ENCODE measurements at places on chromosomes 5 and 9.

DNA sequence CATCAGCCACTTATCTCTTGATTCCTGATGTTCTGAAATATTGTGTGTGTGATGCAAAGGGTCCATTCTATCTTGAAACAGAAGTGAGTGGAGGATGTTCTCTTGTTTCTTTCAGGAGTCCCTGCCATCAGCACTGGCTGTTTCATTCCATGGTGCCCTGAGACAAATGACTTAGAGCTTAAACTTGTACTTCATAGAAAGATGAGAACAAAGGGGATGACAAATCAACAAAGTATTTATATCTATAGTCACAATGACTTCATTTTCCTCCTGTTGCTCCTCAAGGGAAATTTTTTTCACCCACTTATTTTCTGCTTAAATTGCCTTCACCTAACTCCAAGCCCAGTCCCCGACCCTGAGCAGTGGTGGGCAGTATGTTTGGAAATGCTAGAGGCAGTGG is 171.6 kb downstream of the TARS1 start:
- no peak for DNase-seq

GRCh38 chr9:137320555-137321384 is 18.7 kb upstream of the NRARP start:
- peak; percentile 23 for DNase-seq

GRCh38 chr9:31445357-31445756 is 939.1 kb upstream of the ACO1 start:
- DNase-seq = no peak

DNA sequence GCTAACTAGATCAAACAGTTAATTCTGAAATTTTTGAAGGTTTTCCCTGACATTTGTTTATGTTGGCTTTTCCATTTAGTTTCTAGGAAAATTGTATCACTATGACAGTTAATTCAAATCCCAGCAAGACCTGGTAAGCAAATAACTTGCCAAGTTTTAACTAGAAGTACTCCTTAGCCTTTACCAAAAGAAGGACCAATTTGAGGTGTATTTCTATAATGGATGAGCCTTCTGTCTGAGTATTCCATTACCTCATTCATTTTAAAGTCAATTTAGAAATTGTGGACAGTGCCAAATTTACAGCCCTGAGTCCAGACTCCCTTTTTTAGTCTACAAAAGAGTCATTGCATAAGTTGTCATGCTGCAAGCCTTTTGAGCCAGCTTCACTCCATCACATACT is 687.6 kb downstream of the CETN3 start:
- no peak for DNase-seq

- DNase-seq = no peak
Observed at GRCh38 chr9:69433392-69433791, 108.4 kb downstream of the ENTREP1 start.

DNA sequence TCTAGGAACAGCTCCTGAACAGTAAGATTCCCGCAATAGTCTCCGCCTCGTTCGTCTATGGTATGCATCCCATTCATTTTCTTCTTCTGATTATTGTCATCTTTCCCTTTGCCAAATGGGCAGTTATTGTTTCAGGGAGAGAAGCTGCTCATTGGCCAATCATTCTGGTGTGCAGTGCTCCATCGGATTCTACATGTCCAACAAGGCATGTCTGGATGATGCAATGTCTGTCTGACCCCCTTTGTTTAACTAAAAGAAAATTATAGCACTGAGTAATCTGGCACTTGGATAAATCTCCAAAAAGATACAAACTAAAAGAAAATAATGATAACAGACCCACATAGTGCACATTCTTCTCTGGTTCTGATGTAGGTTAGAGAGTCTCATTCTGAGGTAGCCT is 515.6 kb upstream of the DMAC1 start:
- no peak for DNase-seq

DNA sequence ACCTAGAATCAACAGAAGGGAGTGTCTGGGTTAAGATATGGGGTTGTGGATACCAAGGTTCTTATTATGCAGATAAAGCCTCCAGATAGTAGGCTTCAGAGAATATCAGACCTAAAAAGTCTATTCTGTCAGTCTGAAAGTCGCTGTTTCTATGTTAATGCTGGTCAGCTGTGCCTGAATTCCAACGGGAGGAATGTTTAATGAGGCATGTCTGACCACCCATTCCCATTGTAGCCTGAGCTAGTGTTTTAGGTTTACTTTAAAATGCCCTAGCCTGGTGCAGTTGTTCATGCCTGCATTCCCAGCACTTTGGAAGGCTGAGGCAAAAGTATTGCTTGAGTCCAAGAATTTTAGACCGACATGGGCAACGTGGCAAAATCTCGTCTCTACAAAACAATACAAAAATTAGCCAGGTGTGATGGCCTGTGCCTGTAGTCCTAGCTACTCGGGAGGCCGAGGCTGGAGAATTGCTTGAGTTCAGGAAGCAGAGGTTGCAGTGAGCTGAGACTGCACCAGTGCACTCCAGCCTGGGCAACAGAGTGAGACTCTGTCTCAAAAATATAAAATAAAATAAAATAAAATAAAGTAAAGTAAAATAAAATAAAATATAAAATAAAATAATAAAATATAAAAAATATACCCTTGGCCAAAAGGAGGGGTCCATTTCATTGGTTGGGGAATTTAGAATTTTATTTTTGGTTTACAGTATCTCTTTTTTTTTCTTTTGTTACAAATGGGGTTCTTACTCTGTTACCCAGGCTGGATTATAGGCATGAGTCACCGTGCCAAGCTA is 7.8 kb upstream of the SOX30 start:
- no peak for DNase-seq

- no peak for DNase-seq
Observed at GRCh38 chr9:115225459-115226116, 107.6 kb upstream of the TNC start.

- peak; percentile 38 for DNase-seq
Observed at GRCh38 chr5:54249210-54250028, 61.0 kb downstream of the ARL15 start.
